CD8-positive, alpha-beta T cell (primary cell): ENCODE measurements at places on chromosomes 4 and X.

GRCh38 chr4:98967786-98968329 is 27.7 kb upstream of the METAP1 start:
- DNase-seq = no peak

GRCh38 chr4:169664615-169665014 is 44.2 kb downstream of the CLCN3 start:
- no peak for DNase-seq

- DNase-seq = no peak
Measured at GRCh38 chr4:152939621-152940020, 3.5 kb downstream of the FHDC1 start.

GRCh38 chr4:74353858-74354257 is 11.1 kb upstream of the EREG start:
- DNase-seq = no peak

GRCh38 chr4:165724786-165725185 is 148.3 kb upstream of the TLL1 start:
- DNase-seq = no peak

DNA sequence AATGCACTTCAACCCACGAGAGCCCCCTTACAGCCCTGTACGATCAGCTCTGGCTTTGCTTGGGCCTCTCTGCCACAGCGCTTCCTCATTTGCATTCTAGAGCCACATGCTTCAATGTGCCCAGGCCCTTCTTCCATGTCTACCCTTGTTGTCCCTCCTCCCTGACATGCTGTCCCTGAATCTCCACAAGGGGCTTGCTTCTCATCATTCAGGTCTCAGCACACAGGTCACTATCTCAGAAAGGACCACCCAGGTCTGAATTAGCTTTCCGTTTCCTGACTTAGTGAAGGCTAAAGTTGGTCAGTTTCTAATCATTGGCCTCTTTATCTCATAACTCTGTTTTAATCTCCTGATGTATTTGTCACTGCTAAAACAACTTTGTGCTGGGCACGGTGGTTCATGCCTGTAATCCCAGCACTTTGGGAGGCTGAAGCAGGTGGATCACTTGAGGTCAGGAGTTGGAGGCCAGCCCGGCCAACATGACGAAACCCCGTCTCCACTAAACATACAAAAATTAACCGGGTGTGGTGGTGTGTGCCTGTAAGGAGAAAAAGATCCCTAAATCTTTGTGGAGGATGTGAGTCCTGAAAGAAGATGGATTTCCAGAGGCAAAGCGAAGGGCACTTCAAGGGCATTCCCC is 17.9 kb upstream of the SLC34A2 start:
- DNase-seq = no peak

GRCh38 chr4:147284256-147284835 is 196.6 kb upstream of the EDNRA start:
- DNase-seq = no peak

DNA sequence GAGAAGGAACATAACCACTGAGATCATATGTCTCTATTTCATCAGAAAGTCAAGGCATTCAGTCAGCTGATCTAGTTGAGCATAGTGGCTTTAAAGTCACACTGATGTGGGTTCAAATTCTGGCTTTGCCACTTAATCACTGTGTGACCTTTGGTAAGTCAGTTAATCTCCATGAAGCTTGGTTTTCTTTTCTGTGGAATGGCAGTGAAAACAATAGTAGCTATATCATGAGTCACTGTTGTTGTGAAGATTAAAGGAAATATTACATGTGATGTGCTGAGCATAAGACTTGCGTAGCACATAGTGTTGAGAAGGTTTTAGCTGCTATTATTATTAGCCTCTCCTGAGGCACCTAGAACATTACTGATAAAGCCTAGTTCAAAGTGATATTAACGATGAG is 242.2 kb downstream of the FMR1NB start:
- DNase-seq = no peak

GRCh38 chrX:64150775-64151174 is 54.7 kb downstream of the AMER1 start:
- DNase-seq = no peak

DNA sequence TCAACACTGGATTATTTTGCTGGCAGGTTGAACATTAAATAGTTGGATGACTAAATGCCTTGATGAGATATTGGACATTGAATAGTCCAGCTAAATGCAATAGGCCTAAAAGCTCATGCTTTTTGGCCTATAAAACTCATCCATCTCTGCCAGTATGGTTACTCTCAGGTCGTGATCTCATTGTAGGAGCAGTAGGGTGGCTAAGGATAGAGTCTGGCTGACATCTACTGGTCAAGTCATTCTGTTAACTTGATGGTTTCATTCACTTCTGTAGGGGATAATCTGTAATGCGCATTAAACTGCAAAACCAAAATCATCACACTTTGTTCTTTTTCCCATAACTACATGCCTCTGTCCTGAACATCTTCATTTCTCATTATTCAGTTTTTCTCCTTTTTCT is 227.0 kb downstream of the DKK2 start:
- DNase-seq = no peak

DNA sequence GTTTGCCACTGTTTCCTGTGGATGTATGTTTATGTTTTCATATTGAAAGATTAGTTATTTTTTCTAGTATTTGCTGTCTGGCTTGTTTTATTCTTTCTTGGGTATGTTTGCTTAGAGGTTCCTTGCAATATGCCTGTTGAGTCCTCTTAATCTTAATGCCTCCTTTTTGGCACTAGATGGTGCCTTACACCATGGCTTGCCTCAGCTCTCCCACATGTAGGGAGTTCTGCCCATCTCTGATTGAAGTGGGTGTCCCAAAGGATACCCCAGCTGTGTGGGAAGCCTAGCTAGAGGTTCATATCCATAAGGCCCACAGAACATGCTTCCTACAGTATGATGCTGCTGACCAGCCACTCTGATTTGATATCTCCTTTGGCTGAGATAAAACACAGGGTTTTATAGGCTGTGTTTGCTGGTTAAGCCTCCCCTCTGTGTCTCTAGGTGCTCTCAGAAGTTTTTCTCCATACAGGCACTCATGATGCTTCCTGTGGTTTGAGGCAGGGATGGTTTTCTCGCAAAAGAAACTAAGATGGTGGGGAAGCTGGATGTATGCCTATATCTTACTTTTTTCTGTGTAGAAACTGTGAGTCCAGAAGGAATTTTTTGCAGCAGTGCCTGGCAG is 162.4 kb downstream of the ASB9 start:
- no peak for DNase-seq

GRCh38 chrX:138748480-138748879 is 37.0 kb upstream of the FGF13 start:
- DNase-seq = no peak

DNA sequence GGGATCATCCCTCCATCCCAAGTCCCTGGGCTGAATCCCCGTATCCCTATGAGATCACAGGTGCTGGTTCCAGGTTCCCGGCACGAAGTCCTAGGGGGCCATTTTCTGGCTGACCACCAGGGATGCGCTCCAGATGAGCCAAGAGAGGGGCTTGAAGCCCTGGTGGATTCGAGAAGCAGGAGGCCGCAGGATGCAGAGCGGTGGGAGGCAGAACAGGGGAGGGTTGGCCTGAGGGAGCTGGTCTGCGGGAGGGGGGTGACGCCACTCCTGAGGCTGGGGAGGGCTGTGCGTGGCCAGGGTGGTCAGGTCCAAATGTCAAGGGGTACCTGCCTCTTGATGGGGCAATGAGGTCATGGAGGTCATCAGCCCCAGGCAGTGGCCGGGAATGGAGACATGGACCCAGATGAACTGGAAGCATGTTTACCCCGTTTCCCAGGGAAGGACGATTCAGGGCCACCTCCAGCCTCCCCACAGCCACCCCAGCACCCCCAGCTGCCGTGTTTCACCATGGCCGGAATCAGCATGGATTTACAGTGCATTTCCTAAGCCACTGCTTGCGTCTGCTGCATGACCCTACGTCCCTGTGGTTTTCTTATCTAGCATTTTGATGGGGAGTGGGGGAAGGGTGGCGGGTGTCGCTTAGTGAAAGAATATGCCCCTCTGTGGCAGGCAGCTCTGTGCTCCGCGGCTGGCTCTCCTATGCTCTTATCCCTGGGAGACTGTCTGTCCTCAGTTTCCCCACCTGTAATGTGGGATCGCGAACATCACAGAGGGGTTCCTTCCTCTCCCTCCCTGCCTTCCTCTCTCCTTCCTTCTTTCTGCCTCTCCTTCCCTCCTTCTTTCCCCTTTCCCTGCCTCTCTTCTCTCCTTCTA is 17.0 kb upstream of the HTRA3 start:
- no peak for DNase-seq

DNA sequence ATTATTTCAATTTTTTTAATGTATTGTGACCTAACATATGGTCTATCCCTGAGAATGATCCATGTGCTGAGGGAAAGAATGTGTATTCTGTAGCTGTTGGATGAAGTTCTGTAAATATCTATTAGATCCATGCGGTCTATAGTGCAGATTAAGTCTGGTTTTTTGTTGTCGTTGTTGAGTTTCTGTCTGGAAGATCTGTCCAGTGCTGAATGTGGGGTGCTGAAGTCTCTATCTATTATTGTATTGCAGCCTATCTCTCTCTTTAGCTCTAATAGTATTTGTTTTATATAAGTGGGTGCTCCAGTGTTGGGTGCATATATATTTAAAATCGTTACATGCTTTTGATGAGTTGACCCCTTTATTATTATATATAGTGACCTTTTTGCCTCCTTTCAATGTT is 26.2 kb upstream of the PAGE3 start:
- DNase-seq = no peak

- DNase-seq = no peak
Measured at GRCh38 chr4:3184725-3185124, 64.2 kb upstream of the MSANTD1 start.

GRCh38 chr4:136383082-136383481 is 1149.2 kb downstream of the PCDH18 start:
- DNase-seq = no peak

- DNase-seq = no peak
Measured at GRCh38 chr4:85773372-85773771, 298.4 kb downstream of the ARHGAP24 start.

DNA sequence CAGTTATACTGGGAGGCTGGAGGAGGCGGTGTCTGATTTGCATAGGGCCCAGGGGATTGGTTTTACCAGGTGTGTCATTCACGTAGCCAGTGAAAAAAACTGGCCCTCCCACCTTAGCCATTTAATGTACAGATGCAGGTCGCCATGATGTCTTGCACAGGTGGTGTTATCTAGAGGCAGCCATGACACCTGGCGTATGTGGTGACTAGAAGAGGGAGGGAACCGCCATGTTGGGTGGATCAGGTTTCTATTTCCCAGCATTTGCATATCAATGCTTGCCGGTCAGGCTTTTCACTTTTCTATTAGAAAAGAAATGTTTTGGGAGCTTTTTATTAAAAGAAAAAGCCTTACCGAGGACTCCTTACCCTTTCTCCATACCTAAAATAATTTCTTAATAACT is 523.4 kb downstream of the ADGRL3 start:
- no peak for DNase-seq

- DNase-seq = no peak
Measured at GRCh38 chr4:5813882-5814255, 79.0 kb downstream of the CRMP1 start.

GRCh38 chr4:101977076-101977475 is 186.5 kb downstream of the BANK1 start:
- no peak for DNase-seq

- no peak for DNase-seq
Measured at GRCh38 chr4:81030981-81031791, 678 bp downstream of the BMP3 start.

- DNase-seq = no peak
Measured at GRCh38 chrX:53580742-53581504, 105.6 kb downstream of the HUWE1 start.

DNA sequence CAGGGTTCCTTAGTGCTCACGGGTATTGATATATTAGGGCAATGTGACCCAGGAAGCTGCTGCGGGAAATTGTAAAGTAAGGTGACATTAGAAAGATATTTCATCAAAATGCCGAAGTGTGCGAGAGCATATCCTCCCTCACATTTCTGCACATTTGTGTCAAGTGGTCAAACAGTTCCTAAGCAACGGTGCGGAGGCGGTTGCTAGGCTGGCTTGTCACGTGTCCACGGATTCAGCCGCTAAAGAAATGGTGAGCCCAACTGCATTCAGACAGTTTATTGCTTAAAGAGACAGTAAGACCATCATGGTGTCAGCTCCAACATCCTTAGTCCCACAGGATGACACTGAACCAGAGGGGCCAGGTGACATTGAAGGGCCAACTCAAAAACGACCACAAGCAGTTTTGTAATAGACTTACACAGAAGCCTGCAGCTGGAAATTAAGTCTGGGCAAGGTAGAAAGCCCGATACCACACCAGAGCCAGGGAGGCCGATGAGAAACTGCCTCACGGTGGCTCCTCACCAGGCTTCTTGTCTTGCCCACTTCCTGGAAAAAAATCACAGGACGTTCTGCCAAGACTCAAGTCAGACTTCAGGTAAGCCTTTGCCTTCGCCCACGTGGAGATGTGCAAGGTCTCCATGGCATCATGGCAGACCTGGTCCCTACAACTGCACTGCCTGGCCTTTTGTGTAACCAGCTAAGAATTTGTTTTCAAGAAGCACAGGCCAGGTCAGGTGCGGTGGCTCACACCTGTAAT is 50.4 kb downstream of the USP11 start:
- DNase-seq = no peak

DNA sequence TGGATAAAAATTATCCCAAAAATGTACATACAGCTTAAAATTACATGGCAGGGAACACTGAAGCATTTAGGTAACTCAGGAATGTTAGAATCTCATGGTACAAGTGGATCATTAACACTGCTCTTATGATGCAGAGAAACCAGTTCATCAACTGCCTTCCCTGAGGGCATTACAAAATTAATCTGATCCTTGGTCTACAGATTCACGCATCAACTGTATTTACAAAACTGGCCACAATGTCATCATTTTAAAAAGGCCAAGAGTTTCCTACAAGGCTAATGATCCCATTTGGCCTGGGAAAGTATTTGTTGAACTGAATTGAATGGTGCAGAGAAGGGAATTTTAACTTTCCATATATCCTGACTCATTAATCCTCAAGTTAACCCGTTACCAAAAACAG is 84.6 kb downstream of the TSPAN5 start:
- no peak for DNase-seq

DNA sequence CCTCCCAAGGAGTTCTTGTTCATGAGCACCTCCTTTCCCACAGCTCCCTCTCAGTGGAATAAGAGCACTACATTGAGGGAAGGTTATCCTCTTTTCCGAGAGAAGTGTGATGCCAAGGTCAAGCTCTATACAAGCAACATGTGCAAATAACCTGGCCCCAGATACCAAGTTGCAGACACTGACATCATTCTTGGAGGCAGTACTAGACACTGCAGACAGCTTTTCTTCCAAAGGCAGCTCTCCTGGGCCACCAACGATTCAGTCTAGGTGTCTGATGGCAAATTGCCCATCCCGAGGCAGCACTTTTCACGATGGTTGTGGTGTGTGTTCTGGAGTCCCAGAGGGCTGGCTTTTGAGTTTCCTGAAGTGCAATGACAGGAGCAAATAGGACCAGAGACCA is 384.9 kb downstream of the TLL1 start:
- DNase-seq = no peak

GRCh38 chrX:17547658-17548057 is 172.7 kb downstream of the NHS start:
- DNase-seq = no peak

- DNase-seq = no peak
Measured at GRCh38 chrX:8364369-8365141, 100.1 kb upstream of the VCX3B start.
